ENCODE measurements at places on chromosomes 7 and 10.

- DNase-seq, result no peak
Measured at GRCh38 chr10:101091546-101092290, 29.9 kb downstream of the KAZALD1 start.

DNA sequence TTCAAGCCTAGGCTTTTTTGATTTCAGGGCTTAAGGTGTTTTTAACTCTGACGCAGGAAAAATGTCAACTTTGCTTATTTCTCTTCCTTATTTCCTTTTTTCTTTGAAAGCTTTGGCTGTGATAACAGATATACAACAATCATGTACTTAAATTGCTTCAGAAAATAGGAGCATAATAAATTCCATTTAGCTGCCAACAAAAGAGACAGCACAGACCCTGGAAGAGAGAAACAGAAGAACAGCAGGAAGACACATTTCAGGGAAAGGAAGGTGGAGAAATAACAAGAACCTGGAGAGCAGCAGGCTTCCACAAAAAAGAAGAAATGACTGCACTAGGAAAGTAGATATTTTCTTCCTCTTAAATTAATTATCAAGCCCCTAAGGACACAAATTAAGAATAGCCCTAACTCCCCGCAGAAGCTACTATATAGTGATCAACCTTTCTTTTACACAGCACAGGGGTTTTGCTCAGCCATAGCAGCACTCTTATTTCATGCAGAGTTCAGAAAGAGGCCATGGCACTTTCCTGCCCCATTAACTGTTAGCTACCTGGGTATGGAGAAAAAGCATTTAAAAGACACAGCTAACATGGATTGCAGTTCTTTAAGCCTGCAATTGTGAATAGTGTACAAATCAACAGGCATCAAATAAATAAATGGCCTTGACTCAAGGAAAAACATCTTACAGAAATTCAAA, 61.5 kb downstream of the IQUB start:
- DNase-seq, result no peak

- DNase-seq, result no peak
Measured at GRCh38 chr7:25282194-25282593, 53.9 kb upstream of the NPVF start.

- DNase-seq, result no peak
Measured at GRCh38 chr10:3033925-3034324, 33.4 kb upstream of the PFKP start.

- no peak for DNase-seq
Measured at GRCh38 chr7:49937608-49938007, 155.4 kb downstream of the ZPBP start.

DNA sequence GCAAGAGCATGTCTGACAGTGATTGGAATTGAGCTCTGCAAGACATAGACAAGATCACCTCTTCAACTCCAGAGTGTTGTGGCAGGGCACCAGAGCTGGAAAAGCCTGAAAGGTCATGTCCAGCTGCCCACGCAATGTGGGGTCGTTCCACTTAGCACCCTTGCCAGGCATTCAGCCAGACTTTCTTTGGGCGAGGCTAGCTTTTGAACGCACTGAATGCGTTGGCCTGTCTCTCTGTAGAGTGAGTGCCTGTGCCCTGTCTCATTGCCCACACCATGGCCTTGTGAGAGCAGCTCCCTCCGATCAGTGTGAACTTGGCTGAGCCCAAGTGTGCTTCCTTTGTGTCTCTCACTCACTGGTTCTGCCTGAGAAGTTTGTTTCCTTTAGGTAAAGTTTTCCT, 23.3 kb downstream of the UBTD1 start:
- no peak for DNase-seq

- no peak for DNase-seq
Measured at GRCh38 chr7:134427896-134428295, 31.0 kb downstream of the AKR1B1 start.

- no peak for DNase-seq
Measured at GRCh38 chr7:87354749-87355148, 9.3 kb downstream of the CROT start.

GRCh38 chr10:77139252-77140160, 498.1 kb downstream of the KCNMA1 start:
- no peak for DNase-seq

- no peak for DNase-seq
Measured at GRCh38 chr7:34309116-34309515, 348.9 kb upstream of the NPSR1 start.

- no peak for DNase-seq
Measured at GRCh38 chr10:115974351-115974750, 298.7 kb downstream of the GFRA1 start.

GRCh38 chr10:28939281-28940157, 262.2 kb downstream of the BAMBI start:
- DNase-seq, result no peak

- DNase-seq, result no peak
Measured at GRCh38 chr7:77878500-77878899, 79.9 kb downstream of the PHTF2 start.

GRCh38 chr7:155699180-155699579, 54.7 kb downstream of the RBM33 start:
- DNase-seq, result no peak

DNA sequence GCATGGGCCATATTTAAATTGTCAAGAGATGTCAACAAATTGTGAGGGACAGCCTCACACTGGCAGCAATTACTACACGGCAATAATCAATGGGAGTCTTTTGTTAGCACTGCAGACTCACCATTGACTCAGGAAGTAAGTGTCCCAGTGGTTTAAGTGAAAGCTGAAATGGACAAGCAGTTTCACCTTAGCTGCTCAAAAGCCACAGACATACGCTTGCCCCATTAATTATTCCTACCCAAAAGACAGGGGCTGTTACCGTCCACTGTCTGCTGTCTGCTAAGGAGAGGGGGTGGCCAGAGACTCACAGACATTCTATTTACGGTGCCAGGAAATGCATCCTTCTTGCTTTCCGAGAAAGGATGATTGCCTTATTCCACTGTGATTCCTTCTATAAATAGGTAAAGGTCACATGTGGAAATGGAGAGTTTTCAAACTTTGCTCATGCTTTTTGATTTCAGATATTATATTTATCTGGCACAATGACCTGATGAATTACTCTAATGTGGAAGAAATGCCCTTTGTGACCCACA, 309.7 kb upstream of the NFE2L3 start:
- DNase-seq, result no peak

GRCh38 chr10:113058523-113059370, 108.7 kb downstream of the TCF7L2 start:
- peak; percentile 29 for DNase-seq

DNA sequence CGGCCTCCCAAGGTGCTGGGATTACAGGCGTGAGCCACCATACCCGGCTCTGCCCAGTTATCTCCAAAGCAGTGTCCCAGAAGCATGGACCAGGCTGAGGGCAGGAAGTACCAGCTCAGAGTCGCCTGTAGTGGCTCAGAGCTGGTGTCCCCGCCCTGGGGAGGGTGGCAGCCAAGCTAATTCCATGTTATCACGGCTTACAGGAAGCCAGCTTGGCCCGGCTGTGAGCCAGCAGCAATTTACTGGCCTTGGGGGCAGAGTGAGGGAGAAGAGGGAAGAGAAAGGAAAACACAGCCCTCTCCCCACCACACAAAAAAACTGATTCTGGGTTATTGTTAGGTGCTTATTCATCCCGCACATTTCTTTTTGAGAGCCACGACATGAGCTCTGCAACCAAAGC, 88.1 kb downstream of the HIP1 start:
- no peak for DNase-seq

GRCh38 chr7:150988230-150989226, 2.3 kb upstream of the NOS3 start:
- no peak for DNase-seq

- no peak for DNase-seq
Measured at GRCh38 chr10:19789607-19790006, 26.6 kb upstream of the PLXDC2 start.

DNA sequence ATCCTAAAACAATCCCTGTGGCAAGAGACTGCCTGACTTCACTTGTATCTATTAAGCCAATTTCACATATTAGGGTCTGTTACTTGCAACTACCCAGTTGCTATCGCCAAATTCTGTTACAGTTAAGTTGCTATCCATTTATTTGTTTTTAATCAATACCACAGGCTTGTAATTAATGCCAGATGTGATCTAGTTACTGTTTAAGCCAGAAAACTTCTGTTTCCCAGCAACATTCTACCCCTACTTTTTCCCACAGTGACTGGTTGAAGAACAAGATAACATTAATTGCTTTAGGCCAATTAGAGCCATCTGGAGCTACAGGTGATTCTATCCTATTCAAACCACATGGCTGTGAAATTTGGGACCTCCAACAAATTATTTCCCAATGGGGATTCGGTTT, 131.3 kb downstream of the ALOX5 start:
- DNase-seq, result no peak

DNA sequence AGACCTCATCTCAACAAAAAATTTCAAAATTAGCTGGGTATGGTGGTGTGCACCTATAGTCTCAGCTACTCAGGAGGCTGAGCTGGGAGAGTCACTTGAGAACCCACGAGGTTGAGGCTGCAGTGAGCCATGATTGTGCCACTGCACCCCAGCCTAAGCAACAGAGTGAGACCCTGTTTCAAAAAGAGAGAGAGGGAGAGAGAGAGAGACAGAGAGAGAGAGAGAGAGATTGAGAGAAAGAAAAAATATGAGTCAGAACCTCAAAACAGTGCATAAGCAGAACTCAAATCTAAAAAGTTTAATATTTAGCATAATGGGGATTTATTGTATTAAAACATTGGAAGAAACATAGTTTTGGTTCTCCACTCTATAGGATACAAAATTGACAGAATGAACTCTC, 17.5 kb upstream of the OTUD1 start:
- DNase-seq, result no peak

GRCh38 chr10:119306986-119307392, 99.6 kb downstream of the GRK5 start:
- DNase-seq, result no peak

DNA sequence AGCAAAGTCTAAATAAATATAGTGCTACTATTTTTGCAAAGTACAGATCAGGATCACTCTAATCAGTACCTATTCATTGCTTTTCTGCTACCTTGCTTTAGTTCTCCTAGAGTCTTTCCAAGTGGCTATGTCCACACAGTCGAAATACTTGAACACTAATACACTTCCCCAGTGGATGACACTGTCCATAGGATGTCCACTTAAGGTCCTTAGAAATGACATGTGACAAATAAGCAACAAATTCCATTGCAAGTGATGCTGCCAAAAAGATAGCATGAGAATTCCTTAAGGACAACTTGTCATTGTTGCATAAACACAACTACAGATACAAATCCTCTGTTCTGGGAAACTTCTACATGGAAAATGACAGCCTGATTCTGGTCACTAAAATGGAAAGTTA, 93.6 kb downstream of the ANK3 start:
- DNase-seq, result no peak

DNA sequence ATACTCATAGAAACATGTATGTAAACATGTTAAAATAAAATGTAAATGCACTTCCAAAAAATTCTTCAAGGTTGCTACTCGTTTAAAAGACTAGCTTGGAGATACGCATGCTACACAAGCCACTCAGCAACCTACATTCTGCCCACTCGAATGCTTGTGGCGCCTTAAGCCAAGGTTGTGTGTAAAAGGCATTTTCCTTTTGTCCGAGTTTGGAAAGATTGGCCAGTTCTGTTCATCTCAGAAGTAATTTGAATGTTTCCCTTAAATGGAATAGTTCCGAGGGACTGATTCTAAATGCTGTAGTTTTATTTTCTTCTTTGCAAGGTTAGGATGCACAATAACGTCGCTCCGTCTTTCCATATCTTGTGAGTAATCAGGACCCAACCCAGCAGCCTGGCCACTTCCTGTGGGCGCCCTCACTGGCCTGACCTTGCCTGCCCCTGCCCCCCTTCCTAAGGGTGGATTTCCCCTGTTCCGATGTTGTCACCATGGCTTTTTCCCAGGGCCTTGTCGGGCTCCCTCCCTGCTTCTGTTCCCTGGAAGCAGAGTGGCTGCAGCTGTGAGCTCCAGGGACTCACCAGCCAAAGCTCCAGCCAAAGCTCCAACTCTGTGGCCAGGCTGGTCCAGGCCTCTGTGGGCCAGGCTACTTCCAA, 70.6 kb downstream of the PTPRE start:
- no peak for DNase-seq

DNA sequence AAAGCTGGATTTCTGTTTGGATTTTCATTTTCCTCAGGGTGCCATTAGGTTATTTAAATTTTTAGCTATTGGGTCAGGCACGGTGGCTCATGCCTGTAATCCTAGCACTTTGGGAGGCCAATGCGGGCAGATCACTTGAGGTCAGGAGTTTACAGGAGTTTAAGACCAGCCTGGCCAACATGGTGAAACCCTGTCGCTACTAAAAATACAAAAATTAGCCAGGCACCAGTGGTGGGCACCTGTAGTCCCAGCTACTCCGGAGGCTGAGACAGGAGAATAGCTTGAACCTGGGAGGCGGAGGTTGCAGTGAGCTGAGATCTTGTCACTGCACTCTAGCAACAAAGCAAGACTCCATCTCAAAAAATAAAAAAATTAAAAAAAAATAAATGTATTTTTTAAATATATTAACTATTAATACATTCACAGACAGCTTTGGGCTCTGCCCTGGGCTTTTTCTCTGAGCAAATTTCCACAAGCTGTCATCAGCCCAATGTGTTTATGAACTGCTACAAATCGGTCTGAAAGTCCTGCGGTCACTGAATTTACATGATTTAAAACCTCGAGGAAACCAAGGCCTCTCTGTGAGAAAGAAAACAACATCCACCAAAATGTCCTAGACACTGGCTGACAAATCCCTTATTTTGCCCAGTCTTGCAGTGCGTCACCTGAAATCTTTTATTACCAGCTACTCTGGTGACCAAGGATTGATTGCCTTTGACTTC, 19.2 kb upstream of the PLEKHS1 start:
- DNase-seq, result no peak

DNA sequence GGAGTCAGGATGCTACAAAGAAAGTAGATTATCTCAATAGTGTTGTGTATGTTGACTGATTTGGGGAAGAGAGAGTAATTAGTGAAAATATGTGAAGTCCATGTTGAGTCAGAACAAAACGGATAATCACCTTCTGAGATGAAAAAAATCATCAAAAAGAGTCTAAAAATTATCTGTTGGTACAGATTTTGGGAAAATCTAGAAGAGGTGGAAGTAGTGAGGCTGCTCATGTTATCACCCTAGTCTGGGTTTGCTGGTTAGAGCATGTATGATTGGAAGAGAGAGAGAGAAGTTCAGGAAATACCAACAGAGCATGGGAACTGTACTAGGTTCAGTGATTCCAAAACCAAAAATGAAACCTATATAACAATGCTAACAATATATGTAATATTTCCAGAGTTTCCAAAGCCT, 12.3 kb downstream of the RPA3 start:
- no peak for DNase-seq

- no peak for DNase-seq
Measured at GRCh38 chr10:54284526-54285193, 516.4 kb downstream of the PCDH15 start.

- no peak for DNase-seq
Measured at GRCh38 chr7:155233311-155234157, 64.1 kb upstream of the INSIG1 start.
